T-cell (primary cell): ENCODE measurements at places on chromosomes 5 and 9.
A peak's percentile ranks its signal among the peaks of the same experiment; 100 is the strongest.

DNA sequence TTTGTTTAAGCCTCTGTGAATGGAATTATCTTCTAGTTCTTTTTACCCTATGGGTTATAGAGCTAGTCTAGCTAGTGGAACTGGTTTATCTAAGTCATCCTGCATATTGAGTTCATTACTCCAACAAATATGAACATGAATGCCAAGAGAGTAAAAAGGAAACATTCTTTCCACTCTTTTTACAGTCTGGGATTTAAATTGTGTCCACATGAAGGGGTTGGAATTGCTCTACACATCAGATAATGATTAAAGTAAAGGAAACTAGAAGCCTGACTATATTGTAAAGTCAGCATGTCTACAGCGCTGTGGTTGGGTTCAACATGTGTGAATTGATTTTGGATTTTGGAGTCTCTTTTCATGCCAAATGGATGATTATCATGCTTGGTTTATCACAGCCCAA lies 173.1 kb downstream of the CCDC171 start:
- no peak for DNase-seq

DNA sequence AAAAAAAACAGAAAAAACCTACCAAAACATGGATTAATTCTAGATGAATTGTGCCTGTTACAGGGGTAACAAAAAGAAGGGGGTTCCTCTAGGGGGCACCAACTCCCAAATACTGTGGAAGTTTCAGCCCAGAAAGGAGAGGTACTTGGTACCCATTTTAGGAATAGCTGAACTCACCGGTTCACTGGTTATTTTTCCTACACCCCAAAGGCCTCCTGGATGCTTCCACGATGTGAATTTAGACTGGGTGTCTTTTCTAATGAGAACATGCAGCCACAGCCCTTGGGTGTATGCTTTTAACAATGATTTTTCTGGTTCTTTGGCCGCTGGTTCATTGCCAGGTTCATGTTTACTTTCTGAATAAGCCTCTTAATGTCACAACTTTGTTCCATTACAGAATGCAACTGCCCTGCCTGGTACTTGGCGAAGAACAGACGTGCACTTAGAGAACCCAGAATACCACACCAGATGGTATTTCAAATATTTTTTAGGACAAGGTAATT lies 46.7 kb downstream of the GARNL3 start:
- DNase-seq, result no peak

DNA sequence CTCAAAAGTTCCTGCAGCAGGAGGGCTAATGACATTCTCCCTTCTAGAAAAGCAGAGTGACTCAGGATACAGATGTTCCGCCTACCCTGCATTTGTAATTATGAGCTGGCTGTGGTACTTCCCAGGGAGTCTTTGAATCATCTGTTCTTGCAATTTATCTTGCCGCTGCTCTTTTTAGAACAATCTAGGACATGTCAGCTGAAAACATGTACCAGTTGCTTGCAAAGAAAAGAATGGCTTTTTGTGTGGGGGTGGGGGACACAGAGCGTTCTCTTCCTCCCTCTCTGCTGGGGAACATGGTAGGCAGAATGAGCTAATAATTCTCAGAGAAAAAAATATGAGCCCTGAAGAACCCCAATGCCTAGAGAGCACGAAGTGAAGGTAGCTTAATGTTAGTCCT lies 51.7 kb upstream of the TUT7 start:
- DNase-seq, result no peak

DNA sequence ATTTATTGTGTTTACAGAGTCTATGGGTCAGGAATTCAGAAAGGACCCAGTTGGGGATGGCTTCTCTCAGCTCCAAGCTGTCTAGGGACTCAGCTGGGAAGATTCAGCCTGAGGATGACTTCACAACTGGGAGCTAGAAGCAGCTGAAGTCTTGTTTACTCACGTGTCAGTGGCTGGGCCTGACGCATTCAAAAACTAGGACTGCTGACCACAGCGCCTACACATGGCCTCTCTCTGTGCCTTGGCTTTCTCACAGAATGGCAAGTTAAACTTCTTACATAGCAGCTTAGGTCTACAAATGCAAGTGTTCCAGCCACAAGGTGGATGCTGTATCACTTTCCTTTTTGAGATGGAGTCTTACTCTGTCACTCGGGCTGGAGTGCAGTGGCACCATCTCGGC lies 16.3 kb upstream of the PPP2CA start:
- no peak for DNase-seq

- DNase-seq, result no peak
Observed at GRCh38 chr9:7185612-7186011, 427.8 kb downstream of the KDM4C start.

DNA sequence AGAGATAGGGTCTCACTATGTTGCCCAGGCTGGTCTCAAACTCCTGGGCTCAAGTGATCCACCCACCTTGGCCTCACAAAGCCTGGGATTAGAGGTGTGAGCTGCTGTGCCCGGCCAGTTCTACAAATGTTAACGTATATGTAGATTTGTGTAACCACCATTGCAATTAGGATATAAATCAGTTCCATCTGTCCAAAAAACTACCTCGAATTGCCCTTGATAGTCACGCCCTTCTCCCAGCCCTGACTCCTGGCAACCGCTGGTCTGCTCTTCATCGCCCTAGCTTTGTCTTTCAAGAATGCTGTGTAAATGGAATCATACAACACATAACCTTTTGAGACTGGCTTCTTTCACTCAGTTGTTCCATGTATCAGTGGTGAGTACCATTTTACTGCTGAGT lies 46.1 kb upstream of the PPARGC1B start:
- no peak for DNase-seq

- no peak for DNase-seq
Observed at GRCh38 chr9:4116723-4117460, 183.0 kb downstream of the GLIS3 start.

GRCh38 chr5:40220260-40220659 lies 459.5 kb upstream of the PTGER4 start:
- DNase-seq, result no peak

GRCh38 chr5:61675015-61675692 lies 343.1 kb downstream of the ZSWIM6 start:
- DNase-seq, result no peak

- peak; percentile 37 for DNase-seq
Observed at GRCh38 chr5:14809369-14810155, 62.0 kb downstream of the ANKH start.

DNA sequence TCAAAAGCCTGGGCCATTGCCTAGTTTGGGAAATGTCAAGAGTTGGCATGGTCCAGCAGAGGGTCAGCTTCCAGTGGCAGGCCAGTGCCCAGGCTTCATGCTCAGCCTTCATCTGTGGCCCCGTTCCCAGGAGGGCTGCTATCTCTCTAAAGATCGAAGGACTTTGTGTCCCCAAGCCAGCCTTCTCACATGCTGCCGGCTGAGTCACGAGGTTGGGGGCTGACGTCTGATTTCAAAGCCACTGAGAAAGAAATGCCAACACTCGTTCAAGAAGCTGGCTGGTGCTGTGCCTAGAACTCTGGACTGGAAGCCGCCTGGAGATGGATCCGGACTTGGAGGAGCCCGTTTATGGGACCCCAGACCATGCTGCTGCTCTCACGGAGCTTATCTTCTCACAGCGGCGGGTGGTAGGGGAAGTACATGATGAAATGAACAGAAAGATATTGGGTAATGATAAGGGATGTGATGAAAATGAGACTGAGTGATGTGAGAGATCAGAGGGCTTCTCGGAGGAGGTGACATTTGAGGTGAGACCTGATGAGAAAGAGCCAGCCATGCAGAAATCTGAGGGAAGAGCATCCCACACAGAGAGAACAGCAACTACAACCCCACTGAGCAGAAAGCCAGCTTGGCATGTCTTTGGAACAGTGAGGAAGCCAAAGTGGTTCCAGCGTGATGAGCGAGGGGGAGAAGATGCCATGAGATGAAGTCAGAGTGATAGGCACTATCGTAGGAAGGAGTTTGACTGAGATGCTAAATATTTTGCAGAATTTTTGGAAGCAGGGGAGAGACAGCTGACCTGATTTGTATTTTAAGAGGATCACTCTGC lies 54.9 kb upstream of the BOD1 start:
- DNase-seq, result no peak

- DNase-seq, result no peak
Observed at GRCh38 chr5:74761241-74761640, 5.7 kb downstream of the GFM2 start.

- DNase-seq, result peak; percentile 23
Observed at GRCh38 chr9:131534721-131535237, 3.7 kb upstream of the UCK1 start.

- DNase-seq, result no peak
Observed at GRCh38 chr5:30063503-30063902, 1130.0 kb upstream of the CDH6 start.

DNA sequence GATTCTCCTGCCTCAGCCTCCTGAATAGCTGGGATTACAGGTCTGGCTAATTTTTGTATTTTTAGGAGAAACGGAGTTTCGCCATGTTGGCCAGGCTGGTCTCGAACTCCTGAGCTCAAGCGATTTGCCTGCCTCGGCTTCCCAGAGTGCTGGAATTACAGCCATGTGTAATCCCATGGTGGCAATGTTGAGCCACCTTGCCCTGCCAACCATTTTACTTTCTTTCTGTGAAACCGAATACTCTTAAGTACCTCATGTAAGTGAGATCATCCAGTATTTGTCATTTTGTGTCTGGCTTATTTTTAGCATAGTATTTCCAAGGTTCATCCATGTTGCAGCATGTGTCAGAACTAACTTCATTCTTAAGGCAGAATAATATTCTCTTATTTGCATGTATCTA lies 8.2 kb downstream of the PRRC2B start:
- DNase-seq, result no peak

DNA sequence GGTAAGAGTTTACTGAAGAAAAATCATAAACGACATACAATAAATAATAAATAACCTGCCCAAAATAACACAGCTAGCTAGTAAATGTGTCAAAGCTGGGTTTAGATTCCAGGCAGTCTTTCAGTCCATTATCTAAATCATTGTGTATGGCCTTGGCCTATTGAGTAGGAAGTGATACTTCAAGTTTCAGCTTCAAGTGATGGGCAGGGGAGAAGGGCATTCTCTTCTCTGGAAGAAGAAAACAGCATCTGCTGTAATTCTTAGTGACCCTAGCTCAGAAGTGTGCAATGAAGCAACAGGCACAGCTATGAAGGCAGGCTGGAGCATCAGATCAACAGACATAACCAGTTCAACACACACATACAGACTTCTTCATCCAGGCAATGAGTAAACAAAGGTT lies 42.5 kb downstream of the FNIP1 start:
- DNase-seq, result no peak

- DNase-seq, result no peak
Observed at GRCh38 chr9:106936680-106937079, 73.7 kb downstream of the ZNF462 start.

- DNase-seq, result no peak
Observed at GRCh38 chr5:142717582-142718215, 31.8 kb upstream of the FGF1 start.

- no peak for DNase-seq
Observed at GRCh38 chr5:165521816-165522610, 2016.6 kb downstream of the MAT2B start.

DNA sequence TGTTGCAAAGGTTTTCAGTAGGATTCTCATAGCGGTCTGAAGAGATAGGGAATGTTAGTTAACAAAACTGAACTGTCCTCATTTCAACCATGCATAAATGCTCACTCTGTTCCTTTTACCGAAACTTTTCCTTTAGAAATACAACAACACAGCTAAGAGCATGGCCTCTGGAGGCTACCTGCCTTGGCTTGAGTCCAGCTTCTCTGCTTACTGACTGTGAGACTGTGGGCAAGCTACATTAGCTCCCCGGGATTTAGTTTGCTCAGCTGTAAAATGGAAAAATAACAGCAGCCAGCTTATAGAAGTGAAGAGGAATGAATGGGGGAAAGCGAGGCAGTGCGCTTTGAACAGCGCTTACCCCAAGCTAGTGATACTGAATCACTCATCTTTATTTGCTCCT lies 507.9 kb upstream of the DAP start:
- DNase-seq, result no peak

GRCh38 chr5:18078157-18078556 lies 443.9 kb downstream of the TAF11L14 start:
- DNase-seq, result no peak

GRCh38 chr9:70450738-70451137 lies 36.3 kb upstream of the KLF9 start:
- no peak for DNase-seq

DNA sequence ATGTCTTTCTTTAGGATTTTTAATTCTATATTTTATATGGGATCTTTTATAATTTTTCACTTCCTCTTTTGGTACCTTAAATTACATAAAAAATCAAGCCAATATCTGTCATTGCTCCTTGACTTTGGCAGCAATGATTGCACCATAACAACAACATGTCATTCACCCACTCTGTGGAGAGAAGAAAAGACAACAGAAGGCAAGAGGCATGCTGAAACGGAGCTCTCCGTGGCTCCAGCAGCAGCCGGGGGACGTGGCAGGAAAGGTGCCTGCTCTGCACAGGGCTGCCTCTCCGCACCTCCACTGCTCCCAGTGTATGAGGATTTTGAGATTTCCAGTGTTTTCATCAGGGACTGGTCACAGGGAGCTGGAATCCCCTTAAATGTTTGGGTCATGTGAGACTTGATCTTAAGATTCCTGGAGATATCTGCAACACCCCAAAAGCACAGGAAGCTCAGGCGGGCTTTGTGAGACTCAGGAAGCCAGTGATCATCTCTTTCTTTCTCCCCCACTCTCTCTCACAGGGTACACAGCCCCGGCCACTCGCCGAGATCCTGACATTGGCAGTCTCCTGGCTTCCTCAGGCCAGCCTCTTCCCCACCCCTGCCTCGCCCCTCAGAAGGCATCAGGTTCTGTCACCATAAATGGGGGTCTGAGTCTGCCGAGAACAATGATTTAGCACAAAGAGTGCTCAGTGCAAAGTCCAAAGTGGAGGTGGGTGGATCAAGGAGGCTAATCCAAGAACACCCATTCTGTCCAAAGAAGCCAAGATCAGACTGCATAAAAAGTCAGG lies 74.6 kb downstream of the ACTL7B start:
- no peak for DNase-seq

DNA sequence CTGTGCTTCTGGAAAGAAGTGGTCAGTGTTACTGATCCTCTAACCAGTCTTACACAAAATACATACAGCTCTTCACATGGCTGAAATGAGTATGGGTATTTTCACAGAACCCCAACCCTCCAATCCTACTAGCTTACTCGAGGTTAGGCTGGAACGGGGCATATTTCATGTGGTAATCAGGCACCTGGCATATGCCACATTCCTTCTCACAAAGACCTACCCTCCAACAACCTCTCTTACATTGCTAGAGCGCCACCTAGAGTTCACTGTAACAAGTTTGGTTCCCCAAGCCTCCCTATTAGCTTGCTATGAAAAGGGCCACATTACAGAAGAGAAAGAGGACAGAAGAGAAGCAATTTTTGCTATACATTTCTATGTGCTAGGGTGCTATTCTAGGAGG lies 597.3 kb downstream of the PRELID2 start:
- DNase-seq, result no peak

- no peak for DNase-seq
Observed at GRCh38 chr5:36723912-36724311, 117.5 kb downstream of the SLC1A3 start.

DNA sequence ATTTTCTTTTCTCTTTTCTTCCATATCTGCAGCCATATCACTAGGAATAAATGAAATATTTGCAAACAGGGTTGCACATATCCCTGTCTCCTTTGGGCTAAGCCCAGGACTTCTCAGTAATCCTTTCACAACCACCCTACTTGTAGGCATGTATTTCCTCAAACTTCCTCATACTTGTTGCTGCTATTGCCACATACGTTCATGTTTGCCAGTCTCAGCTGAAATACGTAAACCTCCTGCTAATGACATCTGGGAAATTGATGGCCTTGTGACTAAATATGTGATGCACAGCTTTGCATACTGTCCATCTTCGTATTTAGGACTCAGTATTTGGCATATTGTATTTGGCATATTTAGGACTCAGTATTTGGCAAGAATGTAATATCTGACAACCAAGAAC lies 224.6 kb downstream of the PLK2 start:
- DNase-seq, result no peak
